ENCODE measurements at places on chromosomes 7 and 10.

DNA sequence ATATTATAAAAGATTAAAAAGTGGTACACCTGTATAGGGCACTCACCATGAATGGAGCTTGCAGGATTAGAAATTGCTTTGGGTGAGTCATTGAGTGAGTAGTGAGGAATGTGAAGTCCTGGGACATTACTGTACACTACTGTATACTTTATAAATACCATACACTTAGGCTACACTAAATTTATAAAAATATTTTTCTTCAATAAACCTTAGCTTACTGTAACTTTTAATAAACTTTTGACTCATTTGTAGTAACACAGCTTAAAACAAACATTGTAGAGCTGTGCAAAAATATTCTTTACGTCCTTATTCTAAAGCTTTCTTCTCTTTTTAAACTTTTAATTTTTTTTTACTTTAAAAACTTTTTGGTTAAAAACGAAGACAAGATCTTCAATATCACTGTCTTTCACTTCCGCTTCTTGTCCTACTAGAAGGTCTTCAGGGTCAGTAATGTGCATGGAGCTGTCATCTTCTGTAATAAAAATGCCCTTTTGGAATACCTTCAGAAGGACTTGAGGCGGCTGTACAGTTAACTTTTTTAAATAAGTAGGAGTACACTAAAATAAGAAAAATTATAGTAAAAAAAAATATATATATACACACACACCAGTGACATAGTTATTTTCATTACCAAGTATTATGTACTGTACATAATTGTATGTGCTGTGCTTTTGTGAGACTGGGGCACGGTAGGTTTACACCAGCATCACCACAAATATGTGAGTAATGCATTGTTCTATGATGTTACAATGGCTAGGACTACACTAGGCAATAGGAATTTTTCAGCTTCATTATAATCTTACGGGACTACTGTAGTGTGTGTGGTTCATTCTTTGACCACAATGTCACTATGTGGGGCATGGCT lies 3.5 kb downstream of the STK31 start:
- ATAC-seq: peak; percentile 95

DNA sequence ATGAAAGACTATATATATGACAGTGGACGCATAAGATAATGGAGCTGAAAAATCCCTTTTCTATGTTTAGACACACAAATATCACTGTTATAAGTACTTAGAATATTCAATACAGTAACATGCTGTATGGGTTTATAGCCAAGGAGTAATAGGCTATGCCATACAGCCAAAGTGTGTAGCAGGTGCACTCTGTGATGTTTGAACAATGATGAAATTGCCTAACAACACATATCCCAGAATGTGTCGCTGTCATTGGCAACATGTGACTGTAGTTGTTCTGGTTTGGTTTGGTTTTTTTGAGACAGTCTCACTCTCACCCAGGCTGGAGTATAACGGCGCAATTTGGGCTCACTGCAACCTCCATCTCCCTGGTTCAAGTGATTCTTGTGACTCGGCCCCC lies 26.1 kb downstream of the NOM1 start:
- ATAC-seq: no peak

GRCh38 chr10:99276848-99277486 lies 41.3 kb upstream of the HPSE2 start:
- ATAC-seq: no peak

- ATAC-seq: no peak
These were observed 139.7 kb downstream of the HTR7 start for GRCh38 chr10:90718182-90718581.

GRCh38 chr10:129660569-129660968 lies 193.5 kb downstream of the MGMT start:
- ATAC-seq: no peak

DNA sequence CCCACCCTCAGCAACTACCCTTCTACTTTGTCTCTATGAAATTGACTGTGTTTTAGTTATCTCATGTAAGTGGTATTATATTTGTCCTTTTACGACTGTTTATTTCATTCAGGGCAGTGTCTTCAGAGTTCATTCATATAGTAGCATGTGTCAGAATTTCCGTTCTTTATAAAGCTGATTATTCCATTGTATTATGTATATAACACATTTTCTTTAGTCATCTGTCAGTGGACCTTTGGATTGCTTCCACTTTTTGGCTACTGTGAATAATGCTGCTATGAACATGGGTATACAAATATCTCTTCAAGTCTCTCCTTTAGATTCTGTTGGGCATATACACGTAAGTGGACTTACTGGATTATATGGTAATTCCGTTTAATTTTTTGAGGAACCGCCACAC lies 14.5 kb downstream of the SLF2 start:
- no peak for ATAC-seq

DNA sequence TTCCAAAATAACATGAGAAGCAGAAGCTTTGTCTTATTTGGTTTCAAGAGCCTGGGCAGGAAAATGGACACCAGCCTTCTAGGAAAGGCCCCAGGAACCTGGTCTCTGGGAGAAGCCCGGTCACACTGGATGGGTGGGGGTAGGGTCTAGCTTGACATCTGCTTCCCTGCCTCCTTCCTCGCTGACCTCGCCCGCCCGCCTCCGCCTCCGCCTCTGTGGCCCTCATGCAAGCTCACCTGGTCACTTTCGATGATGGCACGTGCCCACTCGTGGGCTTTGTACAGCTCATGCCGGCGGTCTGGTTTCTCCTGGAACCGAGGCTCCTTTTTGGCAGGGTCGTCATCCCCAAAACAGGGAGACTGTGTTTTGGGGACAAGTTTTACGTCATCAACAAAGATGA lies 63.4 kb downstream of the SCRN1 start:
- no peak for ATAC-seq

DNA sequence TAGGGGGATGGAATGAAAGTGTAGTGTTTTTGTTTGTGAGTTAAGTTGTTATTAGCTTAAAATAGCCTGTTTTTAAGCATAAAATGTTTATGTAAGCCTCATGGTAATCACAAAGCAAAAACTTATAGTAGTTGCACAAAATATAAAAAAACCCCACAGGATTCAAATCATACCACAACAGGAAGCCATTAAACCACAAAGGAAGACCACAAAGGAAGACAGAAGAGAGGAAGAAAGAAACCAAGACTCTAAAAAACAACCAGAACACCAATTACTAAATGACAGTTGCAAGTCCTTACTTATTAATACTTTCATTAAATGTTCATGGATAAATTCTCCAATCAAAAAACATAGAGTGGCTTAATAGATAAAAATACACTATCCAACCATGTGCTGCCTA lies 63.6 kb downstream of the ANKRD7 start:
- ATAC-seq: no peak

DNA sequence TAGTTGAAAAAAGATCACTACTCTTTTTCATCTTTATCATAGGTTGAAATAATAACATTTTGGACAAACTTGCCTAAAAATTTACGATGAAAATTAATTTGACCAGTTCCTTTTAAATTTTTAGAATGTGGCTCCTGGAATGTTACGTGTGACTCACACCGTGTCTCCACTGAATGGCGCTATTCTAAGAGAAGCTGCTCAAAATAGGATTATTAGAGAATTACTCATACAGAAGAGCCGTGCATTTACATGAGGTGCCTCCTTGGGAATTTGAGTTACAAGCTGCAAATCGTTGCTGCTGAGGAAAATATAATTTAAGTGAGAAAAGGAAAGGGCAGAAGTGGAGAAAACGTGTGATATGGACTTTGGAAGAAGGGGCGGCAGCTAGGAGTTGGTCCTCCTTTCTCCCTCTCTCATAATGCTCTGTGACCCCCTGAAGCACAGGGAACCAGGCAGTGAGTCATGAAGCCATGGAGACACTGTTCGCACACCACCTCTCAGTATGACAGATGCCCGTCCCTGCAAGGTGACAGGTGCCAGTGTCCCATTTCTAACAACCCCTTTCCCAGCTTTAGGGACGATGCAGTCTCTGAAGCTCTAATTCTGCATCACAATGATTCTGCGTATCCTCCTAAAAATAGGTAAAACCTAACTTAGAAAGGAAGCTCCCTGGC lies 323.2 kb upstream of the COBL start:
- ATAC-seq: no peak

GRCh38 chr10:11586170-11586569 lies 25.3 kb downstream of the USP6NL start:
- ATAC-seq: no peak

DNA sequence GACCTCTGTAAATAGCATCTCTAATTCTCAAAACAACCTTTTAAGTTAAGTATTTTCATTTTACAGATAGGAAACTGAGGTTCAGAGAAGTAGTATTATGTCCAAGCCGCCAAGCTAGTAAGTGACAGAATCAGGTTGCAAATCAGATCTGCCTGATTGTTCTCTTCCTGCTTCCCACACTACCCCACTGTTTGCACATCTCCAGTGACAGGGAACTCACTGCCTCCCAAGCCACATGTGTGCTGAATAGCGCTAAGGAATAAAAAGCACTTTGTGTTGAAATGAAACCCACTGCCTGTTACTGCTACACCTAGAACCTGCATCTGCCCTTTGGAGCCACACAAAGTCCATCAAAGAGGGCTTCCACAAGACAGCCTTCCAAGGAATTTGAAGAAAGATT lies 45.1 kb upstream of the WDR11 start:
- ATAC-seq: no peak

DNA sequence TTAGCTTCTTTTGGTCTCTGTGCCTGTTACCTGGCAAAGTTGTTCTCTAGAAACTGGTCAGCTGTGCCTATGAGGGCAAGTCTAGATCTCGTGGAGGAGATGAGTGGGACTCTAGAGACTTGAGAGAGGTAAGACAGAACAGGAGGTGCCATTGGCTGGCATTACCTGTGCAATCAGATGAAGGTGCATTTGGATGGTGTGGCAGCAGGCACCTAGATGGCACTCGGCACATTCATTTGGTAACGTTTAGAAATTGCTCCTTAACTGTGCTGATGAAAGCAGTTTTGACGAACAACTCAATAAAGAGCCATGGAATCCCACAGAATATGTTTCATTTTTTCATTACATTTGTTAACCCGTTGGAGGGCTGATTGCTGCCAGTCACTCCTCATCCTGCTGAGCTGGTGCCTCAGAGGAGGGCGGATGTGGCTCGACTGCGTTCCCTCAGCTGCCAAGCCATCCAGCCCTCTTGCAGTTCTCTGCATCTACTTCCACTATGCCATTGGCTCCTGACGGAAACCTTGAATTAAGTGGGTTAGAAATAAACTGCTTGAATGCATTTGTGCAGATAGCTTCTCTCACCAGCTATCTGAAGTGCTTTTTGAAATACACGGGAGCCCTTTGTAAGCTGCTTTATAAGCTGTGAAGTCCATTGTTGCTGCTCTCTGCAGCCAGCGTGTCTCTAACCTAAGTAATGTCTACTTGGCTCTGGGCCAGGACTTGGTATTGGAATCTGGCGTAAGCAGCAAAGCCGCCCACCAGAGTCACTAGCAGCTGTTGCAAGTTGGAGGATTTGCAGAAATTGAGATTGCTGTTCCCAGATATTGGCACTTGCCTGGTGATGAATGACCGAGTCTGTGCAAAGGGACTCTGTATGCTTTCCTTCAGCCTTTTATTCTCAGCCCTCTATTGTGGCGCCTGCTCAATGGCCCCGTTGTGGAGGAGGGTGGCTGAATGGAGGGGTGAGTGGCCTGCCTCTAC lies 87.4 kb downstream of the LRRC4 start:
- ATAC-seq: no peak

GRCh38 chr7:13097499-13097898 lies 410.1 kb downstream of the ARL4A start:
- no peak for ATAC-seq

- ATAC-seq: no peak
These were observed 27.1 kb upstream of the SAR1A start for GRCh38 chr10:70197235-70197945.

DNA sequence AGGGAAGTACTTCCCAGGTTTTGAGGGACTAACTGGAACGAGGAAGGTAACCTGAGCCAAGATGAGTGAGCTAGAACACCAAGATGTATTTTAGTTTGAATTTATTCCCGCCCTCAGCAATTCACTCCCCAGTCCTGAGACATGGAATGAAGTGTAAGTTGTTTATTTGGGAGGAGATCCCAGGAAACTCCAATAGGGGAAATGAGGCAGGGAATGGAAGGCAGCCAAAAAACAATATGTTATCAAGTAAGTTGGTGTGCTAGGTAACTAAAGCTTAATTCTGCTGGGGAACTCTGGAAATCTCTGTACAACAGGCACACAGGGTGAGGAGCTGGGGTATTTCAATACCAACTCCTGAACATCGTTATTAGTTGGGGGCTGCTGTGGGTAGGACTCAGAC lies 189.7 kb upstream of the HDAC9 start:
- ATAC-seq: no peak

- ATAC-seq: peak; percentile 42
These were observed 187.8 kb downstream of the NPSR1 start for GRCh38 chr7:34845666-34846361.

- no peak for ATAC-seq
These were observed 3.6 kb downstream of the HOXA1 start for GRCh38 chr7:27091941-27092818.

GRCh38 chr10:92839191-92840085 lies 8.9 kb upstream of the EXOC6 start:
- peak; percentile 34 for ATAC-seq

DNA sequence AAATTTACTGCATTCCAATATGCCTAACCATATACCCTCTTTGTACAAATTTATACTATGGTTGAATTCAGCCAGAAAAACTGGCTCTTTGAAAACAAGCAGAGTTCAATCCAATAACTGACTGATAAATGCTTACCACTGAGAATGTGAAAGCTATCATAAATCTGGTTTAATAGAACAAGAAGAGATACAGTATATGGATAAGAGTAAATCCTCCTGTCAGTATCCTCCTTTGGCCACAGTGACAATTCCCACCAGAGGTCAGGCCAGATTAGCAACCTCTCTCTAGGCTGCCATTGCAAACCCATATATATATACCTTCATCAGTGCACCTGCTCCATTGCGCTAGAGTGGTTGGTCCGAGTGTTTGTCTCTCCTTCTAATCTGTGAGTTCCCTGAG lies 647.2 kb downstream of the GRM8 start:
- no peak for ATAC-seq

DNA sequence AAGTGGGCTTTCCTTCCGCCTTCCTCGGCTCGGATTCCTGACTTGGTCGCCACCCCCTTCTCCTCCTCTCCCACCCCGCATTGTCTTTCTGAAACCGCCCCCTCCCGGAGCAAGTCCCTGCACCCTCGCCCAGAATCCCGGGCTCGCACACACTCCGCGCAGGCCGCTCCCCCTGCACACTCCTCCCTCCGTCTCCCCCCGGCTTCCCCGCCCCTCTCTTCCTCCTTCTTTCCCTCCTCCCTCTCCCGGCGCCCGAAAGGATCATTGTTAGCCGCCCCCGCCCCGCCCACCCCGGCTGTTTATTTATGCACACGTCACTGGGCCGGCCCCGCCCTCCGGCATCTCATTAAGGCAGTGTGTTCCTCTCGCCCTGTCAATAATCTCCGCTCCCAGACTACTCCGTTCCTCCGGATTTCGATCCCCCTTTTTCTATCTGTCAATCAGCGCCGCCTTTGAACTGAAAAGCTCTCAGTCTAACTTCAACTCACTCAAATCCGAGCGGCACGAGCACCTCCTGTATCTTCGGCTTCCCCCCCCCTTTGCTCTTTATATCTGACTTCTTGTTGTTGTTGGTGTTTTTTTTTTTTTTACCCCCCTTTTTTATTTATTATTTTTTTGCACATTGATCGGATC lies at the start of gene TCF7L2:
Gene TCF7L2 (plus strand): TSS at position 373 of the 633 bp plus-strand sequence. CDS start 510 bp downstream, outside the sequence.
- peak; percentile 93 for ATAC-seq

All from SK-N-SH treated with all-trans-retinoic acid at 6 μM for 48 hours (cell line).